ENCODE measurements at places on chromosomes 5 and 9. TPM values are rescaled to one million over a fixed set of nuclear protein-coding genes. Genes with fewer than 3 reads are reported as not detected.

EQTN gene
- not detected for total RNA-seq

KIF24 gene
- 6.2 TPM for total RNA-seq

CBY3 gene
- total RNA-seq = 0.63 TPM

SLCO6A1 gene
- not detected for total RNA-seq

FAM153A gene
- 12.8 TPM for total RNA-seq

SPINK5 gene
- total RNA-seq = not detected

TTF1 gene
- 33.6 TPM for total RNA-seq

SPAG8 gene
- total RNA-seq = 0.21 TPM

SPATA9 gene
- not detected for total RNA-seq

PHF24 gene
- 0.57 TPM for total RNA-seq

RAB14 gene
- 61.4 TPM for total RNA-seq

SPATA31A1 gene
- not detected for total RNA-seq

TMEM171 gene
- not detected for total RNA-seq

MORN5 gene
- not detected for total RNA-seq

MLANA gene
- total RNA-seq = not detected

STPG3 gene
- 0.99 TPM for total RNA-seq

SH2D3C gene
- 22.2 TPM for total RNA-seq

PCDHB3 gene
- not detected for total RNA-seq

AGXT2 gene
- not detected for total RNA-seq

LCNL1 gene
- total RNA-seq = not detected

IL9 gene
- not detected for total RNA-seq

HSPB3 gene
- total RNA-seq = not detected

ABO gene
- total RNA-seq = 0.36 TPM

IFNW1 gene
- not detected for total RNA-seq

OR1J2 gene
- not detected for total RNA-seq

ZNF354C gene
- total RNA-seq = 4.0 TPM

DUSP1 gene
- total RNA-seq = 10.6 TPM

FUBP3 gene
- total RNA-seq = 51.1 TPM

ZNF879 gene
- total RNA-seq = 3.8 TPM

FBXW11 gene
- 53.3 TPM for total RNA-seq

UBE2QL1 gene
- 0.77 TPM for total RNA-seq

ACTBL2 gene
- not detected for total RNA-seq

CDH9 gene
- not detected for total RNA-seq

SPATA31E1 gene
- not detected for total RNA-seq

SLC6A3 gene
- total RNA-seq = not detected

AFAP1L1 gene
- total RNA-seq = not detected

INSL4 gene
- not detected for total RNA-seq

NUTM2G gene
- not detected for total RNA-seq

GARIN3 gene
- 0.19 TPM for total RNA-seq

DIAPH1 gene
- total RNA-seq = 232 TPM

QRFP gene
- not detected for total RNA-seq

TMEM252 gene
- total RNA-seq = not detected

KLF4 gene
- total RNA-seq = 1.0 TPM
